CD8-positive, alpha-beta memory T cell (primary cell): ENCODE measurements at places on chromosomes 11 and 22.

DNA sequence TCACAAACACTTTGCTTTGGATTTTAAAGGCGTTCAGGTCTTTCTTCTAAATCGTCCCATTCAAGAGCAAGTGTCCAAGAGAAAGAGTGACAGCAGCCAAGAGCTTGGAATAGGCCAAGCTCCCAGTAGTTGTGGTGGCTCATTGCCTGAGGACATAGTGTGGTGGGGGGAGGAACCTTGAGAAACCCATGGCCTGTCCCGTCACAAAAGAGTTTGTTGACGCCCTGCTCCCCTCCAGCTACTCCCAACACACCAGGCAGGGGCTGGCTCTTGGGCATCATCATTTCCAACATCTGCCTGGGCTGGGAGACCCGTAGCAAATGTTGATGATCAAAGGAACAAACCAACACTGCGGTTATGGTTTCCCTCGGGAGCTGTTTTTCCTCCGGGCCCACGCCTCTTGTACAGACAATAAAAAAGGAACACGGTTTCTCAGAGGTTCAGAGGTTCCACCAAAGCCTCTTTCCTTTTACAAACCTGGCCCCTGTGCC, 20.8 kb downstream of the FADS3 start:
- DNase-seq: no peak

DNA sequence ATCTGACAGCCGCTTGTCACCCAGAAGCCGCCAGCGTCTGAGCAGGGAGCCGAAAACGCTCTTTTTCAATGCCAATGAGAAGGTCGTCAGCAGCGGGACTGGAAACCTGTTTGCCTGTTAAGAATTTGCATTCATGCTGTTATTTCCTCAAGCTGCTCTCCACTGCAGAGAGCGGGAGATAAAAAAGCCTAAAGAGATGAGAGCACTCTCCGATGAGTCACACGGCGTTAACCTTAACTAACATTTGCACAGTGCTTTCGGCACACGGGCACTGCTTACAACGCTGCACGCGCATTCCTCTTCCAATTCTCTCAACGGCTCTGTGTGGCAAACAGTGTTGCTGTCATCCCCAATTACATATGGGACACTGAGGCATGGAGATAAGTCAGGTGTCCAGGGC, 40.0 kb upstream of the RTL6 start:
- DNase-seq: no peak

GRCh38 chr11:120336641-120337354, 585 bp downstream of the ARHGEF12 start:
- peak; percentile 6 for DNase-seq

- no peak for DNase-seq
Observed at GRCh38 chr11:4808476-4808875, 4.3 kb upstream of the OR52R1 start.

DNA sequence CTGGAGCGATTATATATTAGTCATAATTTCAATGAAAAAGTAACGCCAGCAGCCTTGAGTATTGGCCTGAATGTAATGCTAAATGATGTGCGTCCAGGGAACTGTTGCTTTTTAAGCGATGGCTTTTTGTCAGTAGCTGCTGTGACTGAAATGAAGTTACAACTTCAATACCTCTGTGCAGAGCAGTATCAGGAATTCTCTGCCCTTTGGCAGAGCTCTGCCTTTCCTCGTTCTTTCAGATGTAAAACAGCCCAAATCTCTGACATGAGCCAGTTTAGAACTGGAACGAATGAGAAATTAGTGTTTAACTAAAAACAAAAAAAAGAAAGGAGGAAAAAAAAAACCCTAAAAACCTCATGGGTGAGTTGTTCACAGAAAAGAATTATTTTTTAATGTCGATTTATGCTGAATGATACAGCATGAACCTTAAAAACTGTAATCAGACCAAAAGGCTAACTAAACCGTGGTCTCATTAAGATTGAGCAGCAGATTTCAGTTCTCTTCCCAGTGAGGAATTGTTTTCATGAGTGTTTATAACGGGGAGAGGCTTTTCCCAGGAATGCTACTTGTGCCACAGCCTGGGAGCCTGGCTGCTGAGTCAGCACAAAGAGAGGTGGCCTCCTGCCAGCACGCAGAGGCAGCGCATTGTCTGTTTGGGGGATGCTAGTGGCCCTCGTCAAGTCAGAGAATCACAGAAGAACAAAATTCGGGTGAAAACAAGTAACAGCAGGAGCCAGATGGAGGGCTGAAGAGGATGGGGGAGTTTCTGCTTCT, 146.2 kb upstream of the RASSF10 start:
- DNase-seq: no peak

DNA sequence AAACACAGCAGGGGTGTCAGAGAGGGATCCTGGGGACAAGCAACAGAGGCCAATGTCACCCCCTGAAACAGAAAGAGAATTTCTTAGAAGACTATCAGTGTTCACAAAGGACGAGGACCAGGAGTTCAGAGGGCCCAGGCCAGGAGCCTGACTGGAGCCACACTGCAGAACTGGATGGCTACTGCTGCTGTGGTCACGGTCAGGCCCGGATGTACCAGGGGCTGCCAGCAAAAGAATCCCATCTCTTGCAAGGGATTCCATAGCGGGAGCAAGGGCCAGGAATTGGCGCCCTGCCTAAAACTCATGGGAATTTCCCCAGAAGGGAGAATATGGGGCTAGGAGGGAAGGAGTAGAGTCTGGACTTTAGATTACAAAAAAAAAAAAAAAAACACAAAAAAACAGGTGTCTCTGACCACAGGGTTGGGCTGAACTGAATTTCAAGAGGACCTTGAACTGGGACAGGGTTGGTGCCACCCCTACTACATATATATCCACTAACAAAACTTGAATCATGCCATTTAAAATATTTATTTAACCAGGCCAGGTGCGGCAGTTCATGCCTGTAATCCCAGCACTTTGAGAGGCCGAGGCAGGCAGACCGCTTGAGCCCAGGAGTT, 15.7 kb upstream of the KCTD14 start:
- DNase-seq: no peak

- DNase-seq: no peak
Observed at GRCh38 chr11:19674836-19675235, 37.8 kb upstream of the NAV2 start.
